CD4-positive, alpha-beta T cell treated with Interleukin-12 subunit alpha and Interleukin-12 subunit beta, for 1 hour (primary cell): ENCODE measurements at places on chromosomes 13 and 19.

- DNase-seq, result no peak
Measured at GRCh38 chr13:34162544-34162933, 344.6 kb downstream of the RFC3 start.

DNA sequence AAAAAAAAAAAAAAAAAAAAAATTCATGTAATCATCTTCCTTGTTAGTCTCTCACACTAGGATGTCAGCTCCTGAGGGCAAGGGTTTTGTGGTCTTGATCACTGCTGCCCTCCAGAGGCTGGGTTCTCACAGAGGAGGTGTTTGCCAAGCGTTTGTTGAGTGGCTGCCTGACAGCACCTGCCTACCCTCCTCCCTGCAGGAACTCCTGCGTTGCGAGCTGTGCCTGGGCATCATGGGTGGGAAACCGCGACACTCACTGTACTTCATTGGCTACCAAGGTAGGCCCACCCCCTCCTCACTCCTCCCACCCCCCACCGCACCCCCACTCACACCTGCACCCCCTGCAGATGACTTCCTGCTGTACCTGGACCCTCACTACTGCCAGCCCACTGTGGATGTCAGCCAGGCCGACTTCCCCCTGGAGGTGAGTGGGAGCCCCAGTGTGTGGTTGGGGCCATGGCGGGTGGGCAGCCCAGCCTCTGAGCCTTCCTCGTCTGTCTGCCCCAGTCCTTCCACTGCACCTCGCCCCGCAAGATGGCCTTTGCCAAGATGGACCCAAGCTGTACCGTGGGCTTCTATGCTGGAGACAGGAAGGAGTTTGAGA is 8.1 kb downstream of the ATG4D start:
- peak; percentile 62 for DNase-seq

DNA sequence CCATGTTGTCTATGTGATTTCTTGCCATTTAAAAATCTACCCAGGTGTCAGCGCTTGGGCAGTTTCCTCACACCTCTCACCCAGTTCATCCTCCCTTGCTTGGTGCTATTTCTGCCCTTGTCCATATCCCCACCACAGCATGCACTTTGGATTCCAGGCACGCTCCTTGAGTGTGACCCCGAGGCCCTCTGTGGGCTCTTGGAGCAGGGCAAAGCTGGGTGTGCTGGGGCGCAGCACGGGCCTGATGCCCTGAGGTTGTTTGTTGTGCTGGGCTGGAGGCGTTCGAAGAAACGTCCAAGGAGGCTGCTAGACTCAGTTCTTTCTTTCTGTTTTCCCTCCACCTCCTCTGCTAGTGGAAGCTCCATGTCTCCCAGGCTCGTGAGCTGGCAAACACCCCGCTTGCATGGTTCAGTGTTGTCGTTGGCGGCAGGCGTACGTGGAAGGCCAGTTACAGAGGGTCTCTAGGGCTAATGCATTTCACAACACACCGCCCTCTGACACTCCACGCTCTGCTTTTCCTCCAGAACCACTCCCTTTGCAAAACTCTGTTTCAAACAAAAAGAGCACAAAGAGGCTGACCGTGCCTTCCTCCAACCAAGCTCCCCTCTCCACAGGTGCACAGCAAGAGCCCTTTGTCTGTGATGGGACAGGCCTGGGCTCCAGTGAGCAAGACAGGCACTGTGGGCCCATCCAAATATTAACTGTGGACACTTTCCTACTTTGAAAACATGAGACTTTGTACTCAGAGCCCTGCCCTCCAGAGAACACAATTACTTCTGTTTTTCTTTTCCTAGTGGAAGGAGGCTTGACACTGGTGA is 117.7 kb upstream of the GJB6 start:
- DNase-seq, result no peak

DNA sequence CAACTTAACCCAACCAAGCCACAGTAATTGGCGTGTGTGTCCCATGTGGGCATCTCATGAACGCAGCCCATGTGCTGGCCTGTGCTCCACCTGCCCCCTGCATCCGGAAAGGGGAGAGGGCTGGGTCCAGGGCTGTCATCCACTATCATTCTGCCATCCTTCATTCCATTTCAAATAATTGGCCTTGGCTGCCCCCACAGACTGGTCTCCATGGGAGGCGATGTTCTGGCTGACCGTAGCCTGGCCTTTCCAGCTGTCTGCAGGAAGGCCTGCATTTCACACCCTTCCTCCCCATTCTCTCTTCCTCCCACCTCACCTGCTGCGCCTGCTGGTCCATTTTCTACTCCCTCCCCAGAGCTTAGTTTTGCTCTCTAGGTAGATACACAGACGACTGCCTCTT is 442.8 kb downstream of the COG6 start:
- no peak for DNase-seq

DNA sequence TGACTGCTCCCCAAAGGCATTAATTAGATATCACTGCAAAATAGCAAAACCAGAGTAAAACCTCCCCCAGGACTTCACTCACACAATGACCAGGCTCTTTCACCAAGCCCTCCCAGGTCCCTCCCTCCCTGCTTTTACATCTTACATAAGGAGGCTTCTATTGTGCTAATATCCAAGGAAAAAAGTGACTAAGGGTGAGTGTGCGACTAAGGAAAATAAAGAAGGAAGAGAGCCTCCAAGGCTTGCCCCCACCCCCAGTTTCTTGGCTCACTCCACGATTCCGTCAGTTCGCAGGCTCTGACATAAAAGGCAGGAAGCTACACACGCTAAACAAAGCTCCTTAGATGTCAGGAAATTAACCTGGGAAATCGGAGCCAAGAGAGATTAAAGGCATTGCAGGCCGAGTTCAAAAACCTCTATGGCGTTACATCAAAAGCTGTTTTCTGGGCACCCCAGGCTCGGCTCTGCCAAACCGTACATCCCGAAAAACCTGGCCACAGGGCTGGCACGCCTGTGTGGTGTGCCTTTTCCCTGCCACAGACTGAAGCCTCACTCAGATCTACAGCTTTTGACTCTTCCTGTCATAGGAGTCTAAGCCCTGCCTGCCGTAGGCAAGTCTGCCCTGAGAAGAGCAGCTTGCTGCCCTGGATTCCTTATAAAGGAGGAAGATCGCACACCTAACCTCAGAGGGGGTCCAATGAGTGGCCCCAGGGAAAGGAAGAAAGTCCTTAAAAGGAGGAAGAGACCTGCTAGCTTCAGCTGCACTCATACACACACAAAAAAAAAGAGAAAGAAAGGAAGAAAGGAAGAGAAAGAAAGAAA is 67.0 kb upstream of the SERP2 start:
- DNase-seq, result no peak

GRCh38 chr13:45055198-45055901 is 65.0 kb upstream of the GTF2F2 start:
- DNase-seq, result no peak

DNA sequence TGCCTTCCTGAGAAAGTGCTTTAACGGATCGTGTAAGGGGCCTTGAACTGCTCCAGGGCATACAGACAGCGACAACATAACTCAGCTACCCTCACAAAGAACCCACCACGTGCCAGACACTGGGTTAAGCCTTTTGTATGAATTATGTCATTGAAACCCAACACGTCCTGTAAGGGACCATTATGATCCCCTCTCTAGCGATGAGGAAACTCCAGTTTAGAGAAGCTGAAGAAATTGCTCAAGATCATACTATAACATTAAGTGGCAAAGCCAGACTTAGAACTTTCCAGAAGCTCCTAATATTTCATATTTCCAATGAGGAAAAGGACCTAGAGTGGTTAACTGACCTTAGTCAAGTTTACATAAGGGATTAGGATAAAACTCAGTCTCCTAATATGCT is 57.0 kb upstream of the RAP2A start:
- DNase-seq, result no peak

- DNase-seq, result peak; percentile 82
Measured at GRCh38 chr19:12872941-12873890, 8.0 kb downstream of the DNASE2 start.

- peak; percentile 27 for DNase-seq
Measured at GRCh38 chr13:80873589-80873988, 532.7 kb upstream of the SPRY2 start.

DNA sequence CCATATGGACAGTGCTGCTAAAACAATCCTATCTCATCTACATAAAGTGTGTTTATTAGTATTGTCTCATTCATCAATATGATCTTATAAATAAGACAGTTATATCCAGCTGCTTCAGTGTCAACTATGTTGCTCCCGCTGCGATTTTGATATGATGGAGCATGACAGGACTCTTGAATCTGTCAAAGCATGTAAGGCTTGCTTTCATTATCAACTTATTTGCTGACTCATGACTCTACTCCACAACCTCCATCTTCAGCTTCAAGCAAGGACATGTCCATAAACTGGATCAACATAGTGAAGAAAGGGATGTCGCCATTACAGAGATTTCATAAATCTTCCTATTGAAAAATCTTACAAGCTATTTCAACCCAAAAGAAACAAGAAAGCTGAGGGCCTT is 2812.6 kb downstream of the PCDH9 start:
- DNase-seq, result no peak

DNA sequence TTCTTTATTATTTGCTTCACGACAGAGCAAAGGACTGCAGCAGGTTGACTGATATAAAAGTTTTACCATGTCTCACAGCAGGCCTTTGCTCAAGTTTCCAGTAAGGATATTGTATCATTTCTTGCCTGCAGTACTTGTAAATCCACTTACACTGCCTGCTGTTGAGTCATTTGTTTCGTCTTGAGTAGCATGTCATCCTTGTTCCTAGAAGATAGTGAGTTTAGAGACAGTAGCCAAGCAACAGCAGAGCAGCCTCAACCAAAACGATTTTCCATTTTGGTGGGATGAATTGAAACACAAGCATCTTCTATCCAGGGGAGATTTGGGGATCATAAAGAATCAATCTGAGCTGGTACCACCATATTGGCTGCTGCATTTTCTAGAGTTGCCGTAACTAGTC is 24.0 kb upstream of the ALOX5AP start:
- DNase-seq, result no peak

GRCh38 chr13:27007166-27007565 is 164.4 kb downstream of the USP12 start:
- no peak for DNase-seq

GRCh38 chr13:30339738-30340330 is 32.5 kb upstream of the KATNAL1 start:
- DNase-seq, result no peak

DNA sequence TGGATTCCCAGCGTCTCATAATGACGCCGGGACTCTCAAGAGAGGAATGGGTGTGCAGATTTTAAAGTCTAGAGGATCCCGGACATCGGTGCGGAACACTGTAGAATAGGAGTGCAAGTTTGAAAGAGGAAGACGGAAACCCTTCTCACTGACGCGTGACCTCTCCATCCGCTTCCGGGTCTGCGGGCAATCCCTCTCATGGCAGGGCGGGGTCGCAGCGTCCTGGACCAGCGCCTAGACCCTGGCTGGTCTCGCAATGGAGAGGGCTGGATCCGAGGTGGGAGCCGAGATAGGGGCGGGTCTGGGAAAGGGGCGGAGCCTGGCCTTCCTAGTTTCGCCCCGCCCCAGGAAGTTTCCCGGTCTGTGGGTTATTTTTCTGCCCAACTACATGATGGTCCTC is 4.6 kb upstream of the ZNF845 start:
- DNase-seq, result no peak

DNA sequence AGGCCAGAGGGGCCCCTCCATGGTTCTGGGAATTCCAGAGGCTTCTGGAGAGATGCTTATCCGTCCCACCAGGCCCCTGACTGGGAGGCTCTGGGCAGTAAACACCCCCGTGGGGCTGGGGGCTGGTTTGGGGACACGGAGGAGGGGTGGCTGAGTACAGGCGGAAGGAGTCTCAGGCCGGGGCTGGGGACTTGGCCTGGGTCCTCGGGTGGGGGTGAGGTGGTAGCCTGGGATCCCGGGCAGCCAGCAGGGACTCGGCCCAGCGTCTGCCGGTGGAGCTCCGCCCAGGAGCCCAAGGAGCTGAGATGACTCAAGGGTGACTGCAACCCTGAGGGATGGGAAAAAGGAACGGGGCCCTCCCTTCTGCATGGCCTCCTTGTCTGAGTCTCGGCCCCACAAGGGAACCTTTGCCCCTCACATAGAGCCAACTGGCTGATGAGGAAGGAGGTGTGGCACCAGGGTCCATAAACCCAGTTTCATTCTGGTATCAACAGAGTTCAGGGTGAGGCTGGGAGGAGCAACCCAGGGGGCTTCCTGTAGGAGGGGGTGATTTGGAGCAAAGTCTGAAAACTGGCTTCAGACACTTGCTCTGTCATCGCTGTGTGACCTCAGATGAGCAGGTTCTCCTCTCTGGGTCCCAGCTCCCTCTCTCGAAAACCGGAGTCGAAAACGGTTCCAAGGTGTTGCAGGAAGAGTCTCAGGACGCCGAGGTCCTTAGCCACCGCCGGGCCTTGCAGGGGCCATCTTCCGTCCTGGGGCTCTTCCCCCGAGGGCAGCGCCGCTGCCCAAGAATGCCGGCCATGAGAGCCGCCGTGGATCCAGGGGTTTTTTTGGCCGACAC is 809 bp downstream of the MISP start:
- no peak for DNase-seq

- no peak for DNase-seq
Measured at GRCh38 chr13:19153782-19154450, 27.7 kb downstream of the TUBA3C start.

GRCh38 chr19:28297586-28298157 is 915.3 kb downstream of the UQCRFS1 start:
- DNase-seq, result no peak

GRCh38 chr13:95060014-95060519 is 241.2 kb downstream of the ABCC4 start:
- no peak for DNase-seq

GRCh38 chr19:57248646-57249045 is 8.2 kb downstream of the ZNF805 start:
- no peak for DNase-seq

DNA sequence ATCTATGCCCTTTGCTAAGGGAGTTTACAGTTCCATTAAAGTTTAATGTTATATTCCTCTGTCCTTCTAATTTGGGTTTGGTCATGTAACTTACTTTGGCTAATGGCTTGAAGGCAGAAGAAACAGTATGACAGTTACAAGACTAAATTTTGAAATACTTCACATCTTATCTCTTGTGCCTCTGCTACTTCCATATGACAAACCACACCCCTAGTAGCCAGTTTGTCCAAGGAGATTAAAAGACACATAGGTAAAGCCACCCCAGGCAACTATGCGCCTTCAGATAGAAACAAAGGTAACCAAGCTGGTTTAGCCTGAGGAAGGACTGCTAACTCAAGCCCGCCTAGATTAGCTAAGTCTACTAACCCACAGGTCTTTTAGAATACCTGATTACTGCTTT is 273.4 kb upstream of the MIR17HG start:
- DNase-seq, result no peak

GRCh38 chr13:30720172-30720869 is 15.0 kb upstream of the ALOX5AP start:
- no peak for DNase-seq
